ENCODE measurements at places on chromosomes 16 and 17.

DNA sequence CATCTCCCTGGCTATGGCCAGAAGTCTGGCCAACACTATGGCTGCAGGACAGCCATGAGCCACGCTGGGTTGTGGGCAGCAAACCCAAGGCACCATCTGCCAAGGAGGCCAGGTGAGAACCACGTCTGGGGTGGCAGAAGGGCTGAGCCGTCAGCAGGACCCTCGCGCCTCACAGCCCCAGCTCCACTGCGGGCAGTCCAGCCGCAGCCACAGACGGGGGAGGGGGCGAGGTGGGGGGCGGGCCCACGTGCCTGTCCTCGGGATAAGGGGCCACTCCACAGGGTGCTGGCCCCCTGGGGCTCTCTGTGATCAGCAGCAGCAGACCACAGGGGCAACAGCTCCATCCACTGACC lies 6.5 kb upstream of the BAIAP2 start:
- DNase-seq: no peak

DNA sequence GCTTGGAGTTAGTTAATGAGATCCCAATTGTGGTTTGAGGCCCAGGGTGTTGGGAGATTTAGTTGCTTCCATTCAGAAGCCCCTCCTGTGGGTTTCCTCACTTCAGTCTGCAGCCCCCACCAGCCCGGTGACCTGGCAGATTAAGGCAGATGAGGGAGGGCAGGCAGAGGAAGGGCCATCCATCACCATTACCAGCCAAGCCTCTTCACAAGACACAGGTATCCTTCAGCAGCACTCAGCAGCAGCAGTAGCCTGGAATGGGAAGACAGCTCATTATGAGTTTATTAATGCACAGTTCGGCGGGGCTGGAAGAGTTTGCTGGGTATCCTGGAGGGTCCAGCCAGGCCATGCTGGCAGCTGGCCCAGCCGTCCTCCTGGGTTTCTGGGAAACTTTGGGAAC lies 90.0 kb upstream of the GPRC5B start:
- peak; percentile 8 for DNase-seq

DNA sequence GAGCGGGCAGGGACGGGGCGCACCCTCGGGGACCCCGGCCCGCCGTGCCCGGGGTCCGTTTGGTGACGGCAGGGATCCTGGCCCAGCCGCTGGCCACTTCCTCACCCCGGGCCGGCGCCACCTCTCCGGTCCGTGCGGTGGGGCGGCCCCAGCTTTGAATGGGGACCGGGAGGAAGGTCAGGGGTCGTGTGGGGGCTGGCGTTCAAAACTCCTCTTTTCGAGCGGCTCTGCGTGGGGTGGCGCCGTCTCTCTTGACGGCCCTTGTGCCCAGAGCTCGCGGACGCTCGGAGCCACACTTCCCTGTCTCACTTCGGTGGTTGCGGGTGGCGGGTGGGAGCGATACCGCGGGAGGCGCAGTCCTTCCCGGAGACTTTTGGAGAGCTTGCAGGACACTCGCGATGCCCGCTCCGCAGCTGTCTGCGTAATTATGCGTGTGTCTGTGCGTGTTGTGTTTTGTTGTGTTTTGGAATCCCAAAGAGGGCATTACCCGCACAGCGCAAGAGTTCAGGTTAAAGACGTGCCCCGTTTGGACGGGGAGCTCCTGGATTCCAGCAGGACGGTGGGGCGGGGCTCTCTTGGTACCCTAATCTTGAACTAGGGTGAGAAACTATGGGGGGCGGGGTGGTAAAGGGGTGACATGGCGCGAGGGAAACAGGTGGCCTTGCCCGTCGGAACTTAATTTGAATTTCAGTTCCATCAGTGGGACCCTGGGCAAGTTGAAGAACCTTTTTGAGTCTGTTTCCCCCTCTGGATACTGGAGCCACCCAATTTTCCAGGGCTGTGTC lies 637 bp downstream of the PLCG2 start:
- peak; percentile 38 for DNase-seq

DNA sequence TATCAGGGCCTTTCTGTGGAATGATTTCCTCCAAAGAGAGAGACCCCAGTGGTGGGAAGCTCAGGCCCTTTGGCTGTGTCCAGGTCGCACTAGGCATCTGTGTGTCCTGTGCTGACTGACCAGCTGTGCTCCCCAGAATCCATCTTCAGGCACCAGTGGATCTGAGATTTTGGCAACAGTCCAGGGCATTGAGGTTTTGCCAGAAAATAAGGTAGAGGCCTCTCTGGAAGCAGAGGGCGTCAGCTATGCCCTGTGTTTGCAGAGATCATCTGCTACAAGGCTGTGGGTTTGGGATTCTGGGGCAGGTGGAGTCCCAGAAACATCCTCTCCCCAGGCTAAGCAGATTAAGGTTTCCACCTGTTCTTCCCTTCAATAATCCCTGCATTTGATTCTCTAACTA lies 57.5 kb upstream of the TOB1 start:
- no peak for DNase-seq

- no peak for DNase-seq
Measured at GRCh38 chr17:78672005-78672404, 94.8 kb upstream of the DNAH17 start.

DNA sequence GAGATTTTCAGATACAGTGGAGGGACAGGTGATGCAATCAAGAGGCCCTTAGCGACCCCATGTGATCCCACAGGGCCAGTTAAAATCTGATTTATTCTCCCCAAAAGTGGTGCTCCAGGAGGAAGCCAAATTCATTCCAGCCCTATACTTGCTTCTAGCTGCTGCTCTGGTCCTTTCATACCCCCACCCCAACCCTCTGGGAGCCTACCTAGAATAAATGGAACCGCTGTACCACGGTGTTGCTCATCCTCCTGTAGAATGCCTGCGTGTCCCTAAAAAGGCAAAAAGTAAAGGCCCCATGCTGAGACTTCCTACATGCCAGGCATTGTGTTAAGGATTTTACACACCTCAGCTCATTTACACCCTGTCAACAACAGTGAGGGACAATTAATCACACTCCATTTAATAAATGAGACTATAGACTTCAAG lies 2.0 kb upstream of the RASL10B start:
- no peak for DNase-seq

- peak; percentile 10 for DNase-seq
Measured at GRCh38 chr17:69609473-69610305, 195.2 kb downstream of the MAP2K6 start.

GRCh38 chr17:66233023-66233753 lies 4.0 kb upstream of the APOH start:
- no peak for DNase-seq

Measured in eye (tissue), 1 donor.